ENCODE measurements at places on chromosomes 12 and 14.

GRCh38 chr12:129084875-129085826 is 231.9 kb downstream of the GLT1D1 start:
- DNase-seq: no peak

DNA sequence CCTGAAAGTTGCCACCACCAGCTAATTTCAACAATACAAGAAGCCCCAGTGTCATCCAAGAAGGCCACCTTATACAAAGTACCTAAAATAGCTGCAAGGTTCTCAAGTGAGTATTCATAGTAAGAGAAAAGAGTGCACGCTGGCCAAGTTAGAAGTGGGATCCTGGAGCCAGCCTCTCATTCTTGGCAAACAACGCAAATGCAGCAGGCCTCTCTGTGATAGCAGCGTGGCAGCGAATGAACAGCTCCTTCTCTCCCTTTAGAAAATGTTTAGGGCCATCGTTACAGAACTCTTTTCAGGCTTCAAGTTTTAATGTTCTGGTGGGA is 78.0 kb upstream of the IFNG-AS1 start:
- DNase-seq: no peak

DNA sequence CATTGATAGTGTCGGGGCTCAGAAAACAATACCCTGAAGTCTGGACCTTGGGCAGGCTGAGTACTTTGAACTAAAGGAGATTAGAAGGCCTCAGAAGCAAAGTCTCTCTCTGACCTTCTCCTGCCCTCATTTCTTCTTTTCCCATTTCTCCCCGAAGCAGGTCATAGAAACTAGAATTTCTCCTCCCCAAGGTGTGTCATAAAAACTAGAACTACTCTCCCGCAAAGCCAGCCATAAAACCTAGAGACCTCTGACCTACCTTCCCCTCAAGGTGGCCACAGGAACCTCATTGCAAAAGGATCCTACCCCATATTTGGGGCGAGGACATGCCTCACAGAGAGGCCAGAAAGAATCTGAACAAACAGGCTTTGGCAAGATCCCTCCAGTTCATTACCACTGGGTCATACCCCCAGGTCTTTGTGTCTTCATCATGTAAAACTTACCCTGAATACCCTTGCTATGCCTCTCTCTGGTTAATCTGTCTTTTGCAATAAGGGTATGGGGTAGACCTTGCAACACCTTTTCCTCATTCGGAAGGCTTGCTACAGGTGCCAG is 64.7 kb upstream of the ZFP36L1 start:
- no peak for DNase-seq

- DNase-seq: no peak
Measured at GRCh38 chr12:25332143-25332542, 81.4 kb upstream of the KRAS start.

DNA sequence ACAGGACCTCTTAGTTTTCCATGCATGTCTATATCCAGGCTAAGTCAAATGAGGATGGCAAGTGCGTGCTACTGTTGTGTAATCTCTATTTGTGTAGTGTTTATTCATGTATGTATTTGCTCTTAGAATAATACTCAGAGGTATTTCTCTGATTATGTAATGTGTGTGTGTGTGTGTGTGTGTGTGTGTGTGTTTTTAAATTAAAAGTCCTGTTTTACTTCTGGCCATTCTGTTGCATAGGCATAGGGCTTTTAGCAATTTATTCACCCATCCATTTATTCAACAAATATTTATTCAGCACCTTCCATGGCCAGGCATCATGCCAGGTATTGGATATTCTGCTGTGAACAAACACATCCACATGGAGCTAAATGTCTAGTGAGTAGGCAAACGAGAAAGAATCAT is 63.5 kb downstream of the PELI2 start:
- no peak for DNase-seq

DNA sequence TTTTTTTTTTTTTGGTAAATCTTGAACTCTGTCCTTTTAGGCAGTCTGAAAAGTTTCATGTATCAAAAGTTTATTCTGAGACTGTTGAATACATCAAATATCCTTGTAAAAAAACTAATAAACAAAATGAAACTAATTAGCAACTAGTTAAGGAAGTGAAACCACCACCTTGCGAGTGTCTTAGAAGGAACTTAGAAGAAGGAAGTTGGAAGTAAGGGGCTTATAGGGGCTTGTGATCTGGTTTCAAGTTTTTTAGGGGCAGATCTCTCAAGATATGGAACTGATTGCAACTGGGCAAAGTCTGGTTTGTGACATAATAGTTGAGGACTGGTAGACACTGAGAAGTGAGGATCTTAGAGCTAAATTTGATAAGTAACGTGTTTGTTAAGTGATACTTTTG is 748.8 kb downstream of the C12orf50 start:
- no peak for DNase-seq

- peak; percentile 10 for DNase-seq
Measured at GRCh38 chr12:110921262-110921661, 883 bp upstream of the MYL2 start.

DNA sequence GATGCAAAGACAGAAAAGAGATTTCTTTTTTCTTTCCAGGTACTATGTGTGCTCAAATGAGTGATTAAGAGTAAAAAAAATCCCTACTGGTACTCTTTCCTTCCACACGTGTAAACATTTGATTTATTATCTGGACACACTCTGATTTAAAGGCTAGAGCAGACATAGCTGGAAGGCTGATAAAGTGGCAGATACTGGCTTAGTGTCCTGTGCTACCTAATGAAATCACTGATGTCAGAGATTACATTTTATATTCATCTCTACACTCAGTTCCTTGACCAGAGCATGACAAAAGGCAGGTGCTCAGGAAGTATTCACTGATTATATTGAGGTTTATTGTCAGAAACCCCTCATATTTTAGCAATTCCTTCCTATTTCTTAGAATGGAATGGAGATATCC is 136.6 kb upstream of the SLC38A2 start:
- DNase-seq: no peak

- no peak for DNase-seq
Measured at GRCh38 chr12:113519464-113520307, 48.0 kb upstream of the LHX5 start.
